ENCODE measurements at places on chromosomes 12 and 14. TPM values are rescaled to one million over a fixed set of nuclear protein-coding genes. Genes with fewer than 3 reads are reported as not detected.

DHH gene
- total RNA-seq, result 0.44 TPM

ENDOU gene
- total RNA-seq, result not detected

DLK1 gene
- total RNA-seq, result not detected

AKAP5 gene
- total RNA-seq, result 0.14 TPM

BIN2 gene
- 215 TPM for total RNA-seq

HOXC12 gene
- not detected for total RNA-seq

CD63 gene
- total RNA-seq, result 79.7 TPM

PTPRQ gene
- not detected for total RNA-seq

UTP20 gene
- total RNA-seq, result 14.9 TPM

GSG1 gene
- not detected for total RNA-seq

VRTN gene
- not detected for total RNA-seq

KIF26A gene
- total RNA-seq, result 0.22 TPM

NRXN3 gene
- total RNA-seq, result not detected

HPD gene
- total RNA-seq, result not detected

DAAM1 gene
- total RNA-seq, result 25.5 TPM

GPR84 gene
- 0.36 TPM for total RNA-seq

All from CD4-positive, alpha-beta memory T cell (primary cell).